ENCODE measurements at places on chromosomes 5 and 9.

- DNase-seq: no peak
Observed at GRCh38 chr9:114899995-114900394, 30.4 kb downstream of the TNFSF8 start.

- DNase-seq: no peak
Observed at GRCh38 chr9:84600739-84601138, 68.8 kb upstream of the NTRK2 start.

GRCh38 chr5:105573575-105573974 lies 2011.0 kb upstream of the NUDT12 start:
- no peak for DNase-seq

DNA sequence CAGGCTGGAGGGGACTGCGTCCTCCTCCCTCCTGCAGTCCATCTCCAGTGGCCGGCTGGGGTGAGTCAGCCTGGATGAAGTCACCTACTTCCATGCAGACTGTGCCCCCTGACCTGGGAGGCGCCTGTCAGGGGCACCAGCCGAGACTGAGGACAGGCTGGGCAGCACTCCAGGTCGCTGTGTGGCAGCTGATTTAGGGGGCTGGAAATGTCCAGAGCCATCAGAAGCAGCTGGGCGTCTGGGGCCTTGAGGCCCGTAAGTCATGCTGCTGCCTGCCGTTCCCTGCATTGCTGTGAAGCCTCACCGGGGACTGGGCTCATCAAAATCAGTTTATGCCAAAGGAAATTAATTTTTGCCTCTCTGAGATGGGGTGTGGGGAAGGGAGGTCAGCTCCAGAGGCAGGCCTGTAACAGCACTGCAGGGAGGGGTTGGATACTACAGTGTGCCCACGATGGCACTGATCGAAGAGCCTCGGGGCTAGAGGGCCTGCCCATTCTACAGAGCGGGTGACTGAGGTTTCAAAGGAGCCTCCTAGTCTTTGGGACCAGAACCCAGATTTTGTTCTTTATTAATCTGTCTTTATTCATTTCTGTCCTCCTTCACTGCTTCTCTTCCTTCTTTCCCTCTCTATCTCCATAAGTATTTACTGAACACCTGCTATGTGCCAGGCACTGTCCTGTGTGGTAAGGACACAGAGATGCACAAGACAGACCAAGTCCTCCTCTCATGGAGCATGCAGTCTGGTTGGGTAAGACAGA lies 70.4 kb upstream of the PSD2 start:
- DNase-seq: peak; percentile 71

DNA sequence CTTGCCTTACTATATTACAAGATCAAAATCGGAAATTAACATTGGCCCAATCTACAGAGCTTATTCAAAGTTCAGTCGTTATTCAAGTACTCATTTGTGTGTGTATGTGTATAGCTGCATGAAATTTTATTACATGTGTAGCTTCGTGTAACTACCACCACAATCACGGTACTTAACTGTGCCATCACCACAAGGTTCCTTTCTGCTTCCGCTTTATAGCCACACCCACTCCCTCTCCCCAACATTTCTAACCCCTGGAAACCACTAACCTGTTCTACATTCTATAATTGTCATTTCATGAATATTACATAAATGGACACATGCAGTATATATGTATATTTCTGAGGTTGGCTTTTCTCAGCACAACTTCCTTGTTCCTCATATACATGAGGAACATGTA lies 4.0 kb upstream of the TEX48 start:
- DNase-seq: no peak

GRCh38 chr9:406886-407654 lies 192.4 kb downstream of the DOCK8 start:
- DNase-seq: no peak

GRCh38 chr5:53890490-53890889 lies 330.1 kb downstream of the NDUFS4 start:
- DNase-seq: no peak

DNA sequence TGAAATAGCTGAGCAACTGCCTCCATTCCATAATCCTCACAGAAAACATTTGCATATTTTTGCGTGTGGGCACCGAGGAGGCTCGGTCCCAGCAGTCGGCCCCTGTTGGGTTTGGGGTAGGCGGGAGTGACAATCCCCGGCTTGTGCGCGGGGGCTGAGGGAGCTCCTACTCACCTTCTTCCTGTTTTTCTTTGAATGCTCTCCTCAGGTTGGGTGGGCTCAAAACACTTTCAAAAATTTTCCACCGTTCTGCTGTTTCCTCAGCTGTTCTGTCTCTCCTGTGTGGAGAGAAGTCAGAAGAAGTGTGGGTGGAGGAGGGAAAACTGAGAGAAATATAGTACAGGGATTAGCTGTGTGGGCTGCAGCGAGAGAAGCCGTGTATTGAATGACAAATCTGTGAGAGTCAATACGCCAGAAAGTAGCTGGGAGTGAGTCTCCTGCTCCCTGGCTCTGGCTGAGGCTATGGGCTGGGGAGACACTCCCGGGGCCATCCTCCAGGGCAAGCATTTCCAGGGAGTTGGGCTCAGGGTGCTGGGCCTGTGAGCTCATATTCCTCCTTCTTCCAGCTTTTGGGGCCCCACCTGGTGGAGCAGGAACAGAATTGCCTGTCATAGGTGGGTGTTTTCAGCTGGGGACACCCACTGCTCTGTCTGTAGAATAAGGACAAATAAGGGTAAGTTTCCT lies 84.7 kb downstream of the CMYA5 start:
- no peak for DNase-seq

- peak; percentile 94 for DNase-seq
Observed at GRCh38 chr5:33272288-33272687, 168.5 kb upstream of the TARS1 start.

Measured in stromal cell of bone marrow (primary cell).